ENCODE measurements at places on chromosomes 7 and 10.

GRCh38 chr7:41880107-41880506 lies 177.2 kb upstream of the INHBA start:
- no peak for DNase-seq

DNA sequence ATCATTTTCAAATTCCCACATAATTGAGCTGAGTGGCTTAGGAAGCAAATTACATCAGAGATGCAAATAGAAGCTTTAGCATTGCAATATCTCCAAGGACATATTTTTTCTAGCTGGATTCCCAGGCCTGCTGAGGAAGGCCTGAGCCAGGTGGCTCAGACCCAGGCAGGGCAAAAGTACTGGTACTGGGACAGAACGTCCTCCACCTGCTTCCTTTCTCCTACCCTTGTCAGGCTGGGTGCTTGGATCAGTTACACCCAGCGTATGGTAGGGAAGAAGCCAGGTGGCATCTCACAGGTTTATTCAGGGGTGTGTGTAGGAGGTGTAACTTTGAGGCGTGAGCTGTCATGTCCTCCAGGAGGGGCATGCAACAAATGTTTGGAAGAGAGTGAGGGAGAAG lies 3.0 kb upstream of the PANK1 start:
- DNase-seq, result no peak

GRCh38 chr10:67815571-67816059 lies 22.4 kb downstream of the DNAJC12 start:
- DNase-seq, result no peak

DNA sequence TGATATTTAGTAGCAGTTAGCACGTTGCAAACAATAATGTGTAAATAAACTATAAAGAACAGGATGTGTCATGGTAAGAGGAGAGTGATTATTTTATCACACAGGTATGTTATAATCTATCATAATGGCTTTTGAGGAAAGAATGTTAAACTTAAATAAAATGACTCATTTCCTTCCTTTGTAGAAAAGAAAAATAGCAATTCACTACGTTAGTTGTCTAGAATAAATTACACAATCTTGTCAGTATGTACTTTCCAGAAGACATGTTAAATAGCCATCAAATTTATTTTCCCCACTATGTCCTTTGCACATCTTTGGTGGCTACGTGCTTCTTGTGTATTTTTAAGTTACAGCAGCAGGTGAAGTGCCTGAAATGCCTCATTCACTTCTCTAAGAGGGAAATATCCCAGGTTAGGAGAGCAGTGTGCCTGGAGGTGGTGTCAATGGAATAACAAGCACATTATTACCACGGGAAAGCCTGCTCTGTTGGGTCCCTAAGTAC lies 133.8 kb downstream of the SEMA3A start:
- DNase-seq, result no peak

- no peak for DNase-seq
These were observed 30.1 kb upstream of the TNPO3 start for GRCh38 chr7:129084801-129085551.

DNA sequence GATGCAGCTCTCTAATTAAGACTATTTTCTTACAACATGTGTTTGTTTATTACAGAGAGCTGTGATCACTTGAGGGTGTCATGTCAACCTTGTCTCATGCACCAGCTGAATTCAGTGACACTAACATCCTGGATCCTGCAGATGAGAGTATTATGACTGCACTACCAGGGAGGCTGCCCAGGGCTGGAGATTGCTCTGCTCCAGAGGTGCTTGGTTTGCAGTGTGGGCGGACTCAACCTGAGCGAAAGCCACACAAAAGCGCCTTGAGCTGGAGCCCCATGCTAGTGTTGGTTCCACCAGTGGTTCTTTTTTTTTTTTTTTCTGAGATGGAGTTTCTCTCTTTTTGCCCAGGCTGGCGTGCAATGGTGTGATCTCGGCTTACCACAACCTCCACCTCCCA lies 33.8 kb upstream of the ATXN7L1 start:
- DNase-seq, result no peak

DNA sequence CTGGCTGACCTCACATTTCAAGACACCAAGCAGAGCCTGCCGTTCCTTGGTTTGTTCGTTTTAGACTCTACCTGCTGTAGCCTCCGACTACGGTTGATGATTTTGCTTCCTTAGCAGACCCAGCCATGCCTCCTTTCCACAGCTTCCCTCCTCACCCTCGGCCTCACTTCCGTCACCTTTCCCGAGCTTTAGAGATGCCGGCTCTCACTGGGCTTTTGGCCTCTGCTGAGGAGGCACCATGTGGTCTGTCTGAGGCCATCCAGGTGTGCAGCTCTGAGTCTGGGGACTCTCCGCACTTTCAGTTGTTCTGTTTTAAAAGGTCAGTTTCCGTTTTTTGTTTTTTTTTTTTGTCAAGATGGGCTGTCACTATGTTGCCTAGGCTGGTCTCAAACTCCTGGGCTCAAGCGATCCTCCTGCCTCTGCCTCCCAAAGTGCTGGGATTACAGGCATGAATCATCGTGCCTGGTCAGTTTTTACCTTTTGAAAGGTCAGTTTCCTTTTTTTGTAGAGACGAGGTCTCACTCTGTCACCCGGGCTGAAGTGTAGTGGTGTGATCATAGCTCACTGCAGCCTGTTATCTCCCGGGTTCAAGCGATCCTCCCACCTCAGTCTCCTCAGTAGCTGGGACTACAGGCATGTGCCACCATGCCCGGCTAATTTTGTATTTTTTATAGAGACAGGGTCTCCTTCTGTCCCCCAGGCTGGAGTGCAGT lies 11.7 kb downstream of the ORAI2 start:
- DNase-seq, result no peak

DNA sequence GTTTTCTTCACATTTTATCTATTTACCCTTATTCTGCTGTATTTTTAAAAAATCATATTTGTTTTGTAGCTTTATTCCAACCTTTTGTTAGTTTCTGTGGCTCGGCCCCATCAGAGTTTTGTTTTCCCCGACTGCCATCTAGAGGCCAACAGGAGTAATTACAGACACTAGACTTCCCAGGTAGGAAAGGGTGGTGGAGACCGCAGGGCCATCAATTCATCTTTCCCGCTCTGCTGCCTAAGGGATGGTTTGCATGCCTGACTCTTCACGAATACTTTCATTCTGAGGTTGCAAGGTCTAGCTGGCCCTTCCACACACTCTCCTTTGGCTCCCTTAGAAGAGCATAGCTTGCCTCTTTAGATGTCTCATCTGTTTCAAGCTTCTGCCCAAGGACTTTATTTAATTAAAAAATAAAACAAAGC lies 38.3 kb downstream of the LYZL2 start:
- no peak for DNase-seq

- no peak for DNase-seq
These were observed 214.4 kb downstream of the CREB5 start for GRCh38 chr7:28626624-28627262.

DNA sequence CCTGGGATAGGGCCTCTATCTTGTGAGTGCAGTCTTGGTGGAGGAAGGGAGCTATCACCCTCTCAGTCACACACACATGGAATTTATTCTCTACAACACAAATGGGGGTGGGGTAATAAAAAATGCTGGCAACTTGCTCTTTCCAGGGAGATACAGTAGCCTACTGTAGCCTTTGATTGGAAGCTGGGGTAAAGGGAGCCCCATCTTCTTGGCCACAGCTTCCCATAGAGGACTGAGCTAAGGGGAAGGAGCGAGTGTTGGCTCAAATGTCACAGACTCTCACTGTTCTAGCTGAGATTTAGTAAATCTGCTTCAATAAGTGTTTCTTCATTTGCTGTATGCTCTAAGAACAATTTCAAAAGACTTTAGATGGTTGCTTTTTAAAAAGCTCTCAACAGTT lies 222.2 kb upstream of the CXCL12 start:
- DNase-seq, result no peak

DNA sequence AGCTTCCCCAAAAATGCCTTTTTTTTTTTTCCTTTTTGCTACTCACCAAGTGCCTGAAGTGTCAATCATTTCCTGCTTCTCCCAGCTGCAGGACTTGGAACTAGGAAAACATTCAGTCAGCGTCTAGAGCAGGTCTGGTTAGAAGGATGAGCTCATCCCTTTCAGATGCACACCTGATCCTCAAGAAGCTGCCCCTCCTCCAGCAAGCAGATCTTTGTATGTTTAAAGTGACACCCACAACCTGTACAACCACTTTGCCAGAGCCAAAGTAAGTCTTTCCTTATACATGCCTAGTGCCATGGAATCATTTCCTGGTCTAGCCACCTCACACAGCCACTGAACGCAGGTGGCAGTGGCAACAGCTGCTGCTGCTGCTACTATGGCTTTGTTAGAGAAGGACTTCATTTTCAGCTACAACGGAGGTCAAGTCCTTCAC lies 10.4 kb upstream of the USP54 start:
- no peak for DNase-seq

DNA sequence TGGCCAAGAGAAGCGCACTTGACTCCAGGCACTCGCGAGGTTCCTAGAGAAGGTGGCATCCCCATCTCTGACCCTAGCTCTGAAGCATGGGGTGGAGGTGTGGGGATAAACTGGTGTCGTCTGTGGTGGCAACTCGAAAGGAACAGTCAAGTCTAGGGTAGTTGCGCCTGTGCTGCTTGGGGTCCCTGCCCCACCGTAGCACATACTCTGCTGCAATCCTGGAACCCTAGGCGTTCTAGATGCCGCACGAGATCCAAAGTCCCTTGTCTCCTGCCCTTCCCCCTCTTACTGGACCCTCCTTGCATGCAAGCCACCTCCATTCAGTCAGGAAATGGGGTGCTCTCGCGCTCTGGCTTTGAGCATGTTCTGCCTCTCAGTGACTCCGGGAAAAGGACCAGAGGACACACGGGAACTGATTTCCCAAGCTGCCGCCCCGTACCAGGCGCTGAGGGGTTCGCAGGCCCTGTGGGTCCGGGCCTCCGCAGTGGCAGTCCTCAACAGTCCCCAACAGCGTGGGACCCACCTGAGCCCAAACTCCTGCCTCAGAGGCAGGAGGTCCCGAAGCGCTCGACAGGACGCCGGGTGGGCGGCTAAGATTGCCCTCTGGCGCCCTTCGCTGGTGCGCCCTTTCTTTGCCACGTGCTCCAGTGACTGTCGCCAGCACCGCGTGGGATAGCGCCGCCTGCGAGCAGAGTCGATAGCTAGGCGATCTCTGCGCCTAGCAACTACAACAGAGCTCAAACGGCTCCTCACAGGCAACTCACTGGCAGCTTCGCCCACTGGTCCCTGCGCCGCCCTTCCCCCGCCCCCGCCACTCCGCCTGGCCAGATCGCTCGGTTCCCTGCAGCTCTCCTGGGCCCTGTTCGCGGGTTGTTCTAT lies 452.0 kb downstream of the REEP3 start:
- no peak for DNase-seq

- DNase-seq, result no peak
These were observed 771.4 kb downstream of the LRMDA start for GRCh38 chr10:76202777-76203176.

GRCh38 chr7:1665549-1666316 lies 4.3 kb upstream of the ELFN1 start:
- DNase-seq, result no peak

DNA sequence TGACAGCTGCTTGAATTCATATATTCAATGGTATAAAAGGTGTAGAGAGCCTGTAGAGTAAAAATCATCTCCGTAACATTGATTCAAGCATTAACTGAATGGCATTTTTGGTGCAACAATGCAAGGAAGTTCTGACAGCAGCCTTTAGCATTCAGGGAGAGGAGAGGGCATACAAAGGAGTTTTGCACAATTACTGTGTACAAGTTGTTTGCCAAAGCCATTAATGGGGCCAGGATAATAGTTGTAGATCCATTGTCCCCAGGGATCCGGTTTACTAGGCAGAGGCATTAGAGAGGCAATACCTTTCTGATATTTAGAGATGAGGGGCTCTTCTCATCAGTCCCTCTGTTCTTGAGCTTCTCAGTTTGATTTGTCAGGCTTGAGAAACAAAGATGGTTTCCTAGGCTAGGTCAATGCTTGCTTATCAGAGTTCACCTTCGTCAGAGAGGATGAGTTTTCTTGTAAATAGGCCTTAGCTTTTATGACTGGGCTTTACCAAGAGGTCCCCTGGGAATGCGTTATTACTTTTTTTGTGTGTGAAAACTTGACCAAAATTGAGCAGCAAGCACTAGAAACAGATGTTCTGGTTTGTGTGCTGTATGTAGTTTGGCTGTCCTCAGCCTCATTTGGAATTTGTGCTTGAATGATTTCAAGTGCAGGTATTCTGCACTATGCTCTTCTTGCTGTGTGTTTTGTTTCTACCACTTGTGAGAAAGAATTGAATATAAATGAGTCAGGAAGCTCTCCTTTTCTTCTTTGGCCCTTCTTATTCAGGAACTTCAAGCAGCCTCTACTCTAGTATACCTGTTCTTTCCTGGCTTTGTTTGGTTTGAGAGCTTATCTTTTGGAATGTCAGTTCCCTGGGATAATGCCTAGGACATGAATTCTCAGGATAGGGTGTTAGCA lies 32.0 kb downstream of the SND1 start:
- DNase-seq, result no peak

- DNase-seq, result no peak
These were observed 1.5 kb downstream of the ENTPD7 start for GRCh38 chr10:99660662-99661376.

DNA sequence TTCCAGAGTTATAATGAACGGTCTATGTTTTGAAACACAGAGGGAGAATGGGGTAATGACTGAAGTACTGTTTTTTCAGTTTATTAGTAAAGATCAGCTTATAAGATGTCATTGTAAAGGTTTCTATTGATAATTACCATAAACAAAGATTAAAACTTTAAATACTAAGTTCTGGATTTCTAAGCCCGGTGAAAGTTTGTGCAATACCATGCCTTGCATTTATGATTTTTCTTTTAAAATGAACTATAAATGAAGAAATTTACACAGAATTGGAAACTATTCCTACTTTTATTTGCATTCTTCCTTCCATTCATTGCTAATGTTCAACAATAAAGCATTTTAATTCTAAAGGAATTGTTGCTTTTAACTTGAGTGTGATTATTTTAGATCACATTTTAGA lies 4.9 kb downstream of the MEOX2 start:
- no peak for DNase-seq

- DNase-seq, result no peak
These were observed 43.9 kb upstream of the GPAM start for GRCh38 chr10:112227331-112227987.

GRCh38 chr7:140317597-140317996 lies 80.7 kb downstream of the SLC37A3 start:
- DNase-seq, result no peak

Data from T-helper 1 cell (primary cell).